LHCN-M2 (cell line): ENCODE measurements at places on chromosomes 12 and 14. TPM values are rescaled to one million over a fixed set of nuclear protein-coding genes. Genes with fewer than 3 reads are reported as not detected.

DNA sequence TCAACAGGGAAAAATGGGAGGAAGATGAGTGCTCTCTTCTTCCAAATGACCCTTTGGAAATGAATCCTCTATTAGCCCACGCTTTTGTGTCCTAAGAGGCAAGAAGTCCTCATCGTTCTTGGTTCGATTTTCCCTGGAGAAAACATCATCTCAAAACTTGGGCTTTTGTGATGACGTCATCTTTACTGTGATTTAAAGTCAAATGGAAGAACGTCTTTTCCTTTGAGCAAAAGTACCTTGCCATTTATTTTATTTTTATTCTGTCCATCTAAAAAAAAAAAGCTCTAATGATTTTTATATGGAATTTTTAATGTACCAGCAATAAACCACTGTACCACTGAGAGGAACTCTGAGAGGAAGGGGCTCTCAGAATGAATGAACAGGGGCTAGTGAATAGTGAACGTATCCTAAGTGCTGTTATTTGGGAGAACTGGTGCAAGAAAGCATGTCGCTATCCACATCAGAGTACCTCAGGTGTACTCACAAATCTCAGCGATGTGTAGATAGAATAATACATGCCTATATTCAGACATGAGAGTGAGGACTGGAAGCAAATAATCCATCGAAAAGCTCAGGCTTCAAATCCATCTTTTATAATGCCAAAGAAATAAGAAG lies 124.8 kb downstream of the HMGA2 start:
- no peak for DNase-seq

GRCh38 chr12:69835081-69835480 lies 10.1 kb downstream of the MYRFL start:
- no peak for DNase-seq

The INSM2 gene
- 0.06 TPM in 1 of 2 replicates, not detected in the other for total RNA-seq

DNA sequence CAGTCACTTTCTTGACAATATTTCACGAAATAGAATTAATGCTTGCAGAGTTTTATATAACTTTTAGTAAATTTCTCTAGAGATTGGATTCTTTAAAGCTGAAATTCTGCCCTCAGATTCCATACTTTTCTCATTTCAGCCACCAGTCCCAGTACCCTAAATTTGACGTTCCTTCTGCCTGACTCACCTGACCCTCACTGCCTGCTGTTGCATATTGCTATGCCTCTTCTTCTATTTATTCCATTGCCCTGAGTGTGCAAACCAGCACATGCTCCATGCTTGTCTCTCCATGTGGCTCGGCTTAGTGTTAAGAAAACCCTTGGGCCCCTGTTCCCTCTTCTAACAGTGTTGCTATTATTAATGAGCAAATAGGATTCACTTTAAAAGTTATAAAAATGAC lies 533.3 kb downstream of the LRFN5 start:
- peak; percentile 54 for DNase-seq

GRCh38 chr12:79678306-79678705 lies 12.5 kb downstream of the PAWR start:
- no peak for DNase-seq

DNA sequence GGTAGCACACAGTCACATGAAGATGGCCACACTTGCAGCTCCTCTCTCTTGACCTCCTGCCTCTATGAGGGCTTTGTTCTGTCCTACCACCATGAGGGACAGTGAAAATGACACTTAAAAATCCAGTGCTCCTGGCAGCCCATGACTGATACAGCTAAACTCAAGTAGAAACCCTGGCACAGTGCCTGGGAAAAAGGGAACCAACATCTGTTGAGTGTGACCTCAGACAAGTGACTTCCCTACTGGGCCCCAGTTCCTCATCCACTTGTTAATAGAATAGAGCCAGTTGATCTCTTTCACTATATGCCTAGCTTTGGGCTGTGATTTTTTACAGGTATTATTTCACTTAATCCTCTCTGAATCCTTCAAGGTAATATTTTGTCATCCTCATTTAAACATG lies 4.8 kb downstream of the GUCY2C start:
- peak; percentile 18 for DNase-seq

GRCh38 chr14:68526512-68527091 lies 266.3 kb downstream of the ZFP36L1 start:
- peak; percentile 75 for DNase-seq

The SLC41A2 gene
- 2.2 and 2.4 TPM in 2 replicates for total RNA-seq

GRCh38 chr12:10409392-10409791 lies at the start of gene KLRC4:
Gene KLRC4, minus strand, starts transcription at chr12:10409757. Its CDS starts 182 bp downstream, at chr12:10409575.
- DNase-seq = peak; percentile 62
